ENCODE measurements at places on chromosomes 7 and 10. TPM values are rescaled to one million over a fixed set of nuclear protein-coding genes. Genes with fewer than 3 reads are reported as not detected.
A peak's percentile ranks its signal among the peaks of the same experiment; 100 is the strongest.

DNA sequence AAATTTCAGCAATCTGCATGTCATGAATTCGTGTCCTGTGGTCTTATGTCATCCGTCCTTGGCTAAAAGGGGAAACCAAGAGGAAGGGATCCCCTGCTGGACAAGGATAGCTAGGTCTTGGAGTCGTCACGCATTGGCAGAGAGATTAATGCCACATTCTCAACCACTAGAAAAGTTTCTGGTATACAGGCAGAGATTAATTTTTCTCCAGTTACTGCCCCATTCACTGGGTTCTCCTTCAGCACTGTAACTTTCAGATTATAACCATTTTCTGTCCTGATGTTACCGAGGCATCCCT is 1060.6 kb upstream of the AUTS2 start:
- DNase-seq = no peak

The ALOX5 gene
- 0.46 TPM for total RNA-seq

DNA sequence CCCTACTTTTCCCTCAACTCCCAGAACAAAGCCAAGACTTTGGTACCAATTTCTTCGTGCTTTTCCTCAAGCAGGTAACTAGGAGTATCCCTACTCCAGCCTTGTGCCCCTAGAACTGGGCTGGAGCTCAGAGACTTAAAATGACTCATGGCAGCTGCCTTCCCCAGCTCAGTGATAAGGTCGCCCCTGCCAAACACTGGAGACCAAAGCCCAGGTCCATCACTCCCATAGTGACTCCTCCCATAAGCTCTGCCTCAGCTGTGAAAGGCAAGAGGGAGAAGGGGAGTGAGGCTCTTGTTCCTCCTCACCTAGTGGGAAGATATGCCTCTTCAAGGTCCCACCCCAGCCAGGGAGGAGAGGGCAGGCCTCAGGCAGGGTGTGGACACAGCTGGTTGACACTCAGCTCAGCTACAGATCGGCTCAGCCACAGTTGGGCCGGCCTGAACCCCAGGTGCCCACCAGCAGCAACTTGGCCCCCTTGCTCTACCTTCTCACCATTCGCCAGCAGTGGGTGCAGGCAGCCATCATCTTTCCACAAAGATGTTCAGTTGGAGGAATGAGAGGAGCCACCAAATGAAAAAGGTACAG is 13.8 kb upstream of the CYREN start:
- no peak for DNase-seq

DNA sequence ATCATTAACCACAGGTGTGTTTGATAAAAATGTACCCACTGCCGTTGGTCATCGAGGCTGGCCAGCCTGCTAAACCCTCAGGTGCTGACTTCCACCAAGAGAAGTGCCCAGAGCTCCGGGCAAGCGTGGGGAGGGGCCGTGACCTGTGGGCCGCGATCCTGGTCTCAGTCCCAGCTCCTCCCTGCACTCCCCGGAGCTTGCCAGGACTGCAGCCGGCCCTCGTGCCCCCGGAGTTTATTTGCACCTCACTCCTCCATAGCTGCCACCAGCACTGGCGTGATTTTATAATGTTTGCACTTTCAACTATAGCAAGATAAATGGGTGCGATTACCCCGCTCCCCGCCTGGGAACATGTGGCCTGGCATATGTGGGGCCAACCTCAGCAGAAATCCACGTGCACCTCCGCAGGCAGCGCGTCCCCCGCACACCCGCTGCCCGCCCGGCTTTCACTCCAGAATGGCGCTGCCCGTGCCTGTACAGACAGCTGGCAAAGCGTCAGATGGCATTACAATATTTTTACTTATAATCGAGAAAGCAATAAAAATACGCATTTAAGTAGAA is 30.8 kb downstream of the UNCX start:
- DNase-seq = no peak

DNA sequence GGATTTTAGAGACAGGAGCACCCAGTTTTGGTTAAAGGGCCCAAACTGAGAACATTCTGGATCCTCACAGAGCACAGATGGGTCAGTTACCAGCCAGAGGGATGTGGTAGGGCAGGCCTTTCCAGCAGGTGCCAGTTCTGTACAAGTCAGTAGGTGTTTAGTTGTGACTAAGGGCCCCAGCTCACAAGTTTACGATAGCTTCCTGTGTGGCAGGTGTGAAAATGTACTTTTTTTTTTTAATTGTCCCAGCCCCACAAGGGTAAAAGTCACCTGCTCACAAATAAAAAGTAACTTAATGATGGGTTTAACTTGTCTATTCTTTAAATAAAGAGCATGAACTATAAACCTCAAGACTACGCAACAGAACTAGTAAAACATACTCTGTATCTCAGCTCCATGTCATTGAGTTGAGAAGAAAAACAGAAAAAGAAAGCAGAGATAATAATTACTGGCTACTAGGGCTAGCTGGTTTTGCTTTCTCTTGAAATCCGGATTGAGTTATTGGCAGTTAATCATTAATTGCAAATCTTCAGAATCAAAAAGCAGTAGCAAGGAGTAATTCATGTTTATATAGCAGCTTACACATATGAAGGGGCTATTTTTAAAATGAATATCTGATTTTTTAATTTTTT is 15.4 kb downstream of the NFE2L3 start:
- DNase-seq = no peak

GRCh38 chr10:15167411-15168290 is 842 bp downstream of the NMT2 start:
- peak; percentile 15 for DNase-seq

DNA sequence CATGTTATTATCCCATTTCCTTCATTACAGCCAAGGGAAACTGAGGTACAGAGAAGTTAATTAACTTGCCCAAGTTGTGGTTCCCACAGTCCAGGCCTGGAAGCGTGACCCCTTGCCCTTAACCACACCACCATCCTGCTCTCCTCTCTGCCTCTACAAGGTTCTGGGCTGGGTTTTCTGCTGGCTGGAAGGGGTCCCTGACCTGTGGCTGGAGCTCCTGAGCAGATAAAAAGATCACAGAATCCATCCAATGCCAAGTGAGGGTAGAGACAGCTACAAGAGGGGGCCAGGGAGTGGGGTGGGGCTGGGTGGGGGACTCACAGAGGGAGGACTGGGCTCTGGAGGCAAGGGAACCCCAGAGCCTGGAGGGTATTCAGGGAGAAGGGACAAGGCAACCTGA is 9.7 kb downstream of the ASB10 start:
- no peak for DNase-seq

DNA sequence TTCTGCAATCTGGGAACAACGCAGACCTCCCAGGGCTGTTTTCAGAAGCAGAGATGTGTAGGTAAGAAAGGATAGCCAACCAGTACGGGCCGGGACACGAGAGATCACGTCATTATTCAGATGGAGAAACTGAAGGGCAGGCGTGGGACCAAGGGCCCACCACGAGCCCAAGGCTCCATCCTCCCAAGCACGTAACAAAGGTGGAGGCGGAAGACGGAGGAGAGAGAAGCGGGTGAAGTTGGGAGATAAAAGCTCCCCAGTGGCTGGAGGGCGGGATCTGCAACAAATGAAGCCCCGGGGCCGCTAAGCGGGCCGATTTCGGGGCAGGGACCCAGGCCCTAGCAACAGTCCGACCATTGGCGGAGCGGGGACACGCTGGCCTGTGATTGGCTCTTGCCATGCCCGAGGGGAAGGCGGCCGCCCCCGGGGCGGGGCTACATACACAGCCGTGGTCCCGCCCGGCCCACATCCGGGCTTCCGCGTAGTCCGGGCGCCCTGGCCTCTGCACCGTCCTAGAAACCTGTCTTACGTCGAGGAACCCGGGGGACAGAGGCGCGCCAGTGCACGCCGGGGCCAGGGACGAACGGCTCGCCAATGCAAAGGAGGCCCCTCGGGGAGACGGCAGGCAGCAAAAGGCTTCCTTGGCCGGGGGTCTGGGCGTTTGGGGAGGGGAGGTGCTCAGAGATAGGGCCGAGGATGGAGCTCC is 15.5 kb downstream of the HSPB1 start:
- DNase-seq = peak; percentile 91

- no peak for DNase-seq
Measured at GRCh38 chr10:43384252-43385221, 13.1 kb downstream of the FXYD4 start.

GRCh38 chr7:2144926-2145325 is 87.8 kb downstream of the MAD1L1 start:
- DNase-seq = no peak

The GSDME gene
- total RNA-seq = 1.8 TPM

The LRRC18 gene
- total RNA-seq = not detected

- DNase-seq = no peak
Measured at GRCh38 chr7:156106107-156106426, 293.8 kb upstream of the SHH start.

The PDE1C gene
- total RNA-seq = not detected

The NPFFR1 gene
- total RNA-seq = not detected

GRCh38 chr7:47556511-47557180 is 25.3 kb downstream of the TNS3 start:
- no peak for DNase-seq

DNA sequence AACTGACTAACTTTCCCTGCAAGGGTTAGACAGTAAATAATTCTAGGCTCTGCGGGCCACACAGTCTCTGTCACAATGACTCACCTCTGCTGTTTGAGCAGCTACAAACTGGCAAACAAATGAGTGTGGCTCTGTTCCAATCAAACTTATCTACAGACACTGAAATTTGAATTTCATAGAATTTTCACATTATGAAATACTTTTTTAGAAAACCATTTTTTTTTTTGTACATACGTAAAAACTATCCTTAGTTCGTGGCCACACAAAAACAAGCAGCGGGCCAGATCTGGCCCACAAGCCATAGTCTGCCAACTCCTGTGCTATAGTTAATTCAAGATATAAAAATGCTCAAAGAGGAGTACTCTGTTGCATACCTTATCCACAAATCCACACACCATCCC is 32.6 kb downstream of the PIP4K2A start:
- DNase-seq = peak; percentile 38

- DNase-seq = no peak
Measured at GRCh38 chr7:33128631-33128989, 754 bp upstream of the BBS9 start.

DNA sequence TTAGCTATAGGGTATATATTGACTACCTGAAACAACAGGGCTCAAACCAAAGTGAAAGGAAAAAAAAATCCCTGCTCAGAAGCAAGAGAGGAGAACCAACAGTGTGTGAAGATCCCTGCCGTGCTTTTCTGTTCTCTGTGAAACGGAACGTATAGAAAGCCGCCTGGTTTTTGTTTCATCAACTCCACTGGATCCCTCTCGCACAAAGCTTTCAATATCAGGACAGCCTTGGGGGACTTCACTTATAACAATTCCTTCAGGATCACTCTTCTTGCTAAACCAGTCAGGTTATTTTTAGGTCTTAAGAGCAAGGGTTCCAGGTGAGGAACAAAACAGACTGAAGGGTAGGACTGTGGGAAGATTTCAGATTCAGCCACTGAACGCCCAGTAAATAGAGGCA is 151.1 kb upstream of the CACNA2D1 start:
- DNase-seq = no peak

- no peak for DNase-seq
Measured at GRCh38 chr10:35927990-35928488, 285.9 kb upstream of the FZD8 start.

- DNase-seq = no peak
Measured at GRCh38 chr7:142890874-142891485, 5.4 kb upstream of the TRPV6 start.

The SCART1 gene
- 1.1 TPM for total RNA-seq

- DNase-seq = no peak
Measured at GRCh38 chr7:81690251-81690650, 79.6 kb downstream of the HGF start.

The FAM25G gene
- total RNA-seq = not detected

The NPC1L1 gene
- not detected for total RNA-seq

- DNase-seq = no peak
Measured at GRCh38 chr10:29691564-29692072, 56.8 kb upstream of the SVIL start.

The MCMBP gene
- 158 TPM for total RNA-seq

- DNase-seq = no peak
Measured at GRCh38 chr10:491667-492424, 197.6 kb downstream of the DIP2C start.
